ENCODE measurements at places on chromosomes 6 and 20.
A peak's percentile ranks its signal among the peaks of the same experiment; 100 is the strongest.

DNA sequence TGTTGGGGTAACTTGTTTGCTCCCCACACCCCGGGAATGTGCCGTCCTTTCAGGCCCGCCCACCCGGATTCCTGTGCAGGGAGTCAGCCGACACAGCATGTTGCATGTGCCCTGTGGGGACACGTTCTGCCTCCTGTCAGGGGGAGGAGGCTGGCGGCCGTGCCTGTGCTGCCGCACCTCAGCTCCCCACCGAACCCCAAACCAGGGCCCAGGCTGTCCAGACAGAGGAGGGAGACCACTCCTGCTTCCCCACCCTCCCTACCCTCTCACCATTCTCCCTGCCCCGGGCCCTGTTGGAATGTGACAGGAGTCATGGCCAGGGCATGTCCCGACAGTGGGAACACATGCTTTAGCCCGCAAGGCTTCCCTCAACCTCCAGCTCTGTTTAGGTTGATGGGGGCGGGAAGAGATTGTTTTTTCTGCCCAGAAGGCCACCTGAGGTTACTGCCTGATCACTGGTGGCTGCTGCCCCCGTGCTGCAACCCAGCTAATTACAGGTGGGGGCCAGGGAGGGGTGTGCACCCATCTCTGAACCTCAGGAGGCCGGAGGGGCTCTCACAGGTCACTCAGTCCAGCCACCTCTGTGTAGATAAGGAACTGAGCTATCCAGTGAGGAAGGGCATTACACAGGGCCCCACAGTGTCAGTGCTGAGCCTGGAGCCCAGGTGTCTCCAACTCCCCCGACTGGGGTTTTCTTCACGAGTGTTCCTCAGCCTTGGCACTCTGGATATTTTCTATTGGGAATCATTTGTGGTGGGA is 13.6 kb downstream of the LRRC73 start:
- DNase-seq: no peak

DNA sequence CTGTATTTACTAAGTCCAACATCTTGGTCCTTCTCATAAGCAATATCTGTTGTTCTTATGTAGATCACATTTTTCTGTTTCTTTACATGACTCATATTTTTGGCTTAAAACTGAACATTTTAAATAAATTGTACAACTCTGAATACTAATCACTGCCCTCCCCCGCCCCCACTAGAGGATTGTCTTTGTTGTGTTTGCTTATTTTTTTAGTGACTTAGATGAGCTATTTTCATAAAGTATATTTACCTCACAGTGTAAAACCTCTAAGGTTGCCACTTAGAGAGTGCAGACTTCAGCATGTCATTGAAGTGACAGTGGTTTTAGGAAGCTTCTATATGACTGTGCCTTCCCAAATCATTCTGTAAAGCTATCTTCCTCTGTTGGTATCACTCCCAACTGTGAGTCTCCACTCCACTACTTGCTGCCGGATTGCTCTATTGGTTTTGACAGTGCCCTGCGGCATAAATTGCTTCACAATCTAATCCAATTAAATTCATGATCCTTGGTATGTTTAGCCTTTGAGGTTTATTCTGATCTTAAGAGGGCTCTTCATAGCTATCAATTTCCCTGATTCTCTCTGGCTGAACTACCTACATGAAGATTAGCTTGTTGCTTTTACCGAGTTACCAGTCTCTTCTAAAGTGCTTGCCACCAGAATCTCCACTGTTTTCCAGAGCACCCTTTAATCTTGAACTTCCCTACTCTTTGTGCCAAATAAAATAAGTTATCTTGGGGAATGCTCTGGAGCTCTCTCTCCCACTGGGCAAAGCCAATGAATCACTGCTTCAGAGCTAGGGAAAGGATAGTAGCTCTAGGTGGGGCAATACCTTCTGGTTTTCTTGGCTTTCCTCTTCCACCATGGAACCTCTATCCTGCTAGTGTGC is 33.0 kb downstream of the SPTLC3 start:
- DNase-seq: no peak

DNA sequence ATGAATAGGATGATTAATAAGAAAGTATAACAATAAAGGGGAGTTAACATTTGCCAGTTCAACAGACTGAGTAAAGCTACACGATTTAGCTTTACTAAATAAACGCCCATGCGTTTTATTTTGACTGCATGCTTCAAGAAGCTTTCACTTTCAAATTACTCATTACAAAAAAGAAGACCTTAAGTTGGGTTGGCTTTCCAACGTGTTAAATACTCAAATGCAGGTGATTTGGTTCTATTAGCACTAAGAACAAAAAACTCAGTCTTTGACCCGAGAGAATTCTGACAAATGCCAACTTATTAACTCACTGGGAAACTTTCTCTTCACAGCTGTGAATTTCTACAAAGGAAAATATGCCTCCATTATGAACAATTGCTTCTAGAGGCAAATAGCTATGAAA is 24.8 kb downstream of the RNF146 start:
- DNase-seq: no peak

GRCh38 chr6:89581689-89582088 is 56.9 kb downstream of the LYRM2 start:
- DNase-seq: no peak

DNA sequence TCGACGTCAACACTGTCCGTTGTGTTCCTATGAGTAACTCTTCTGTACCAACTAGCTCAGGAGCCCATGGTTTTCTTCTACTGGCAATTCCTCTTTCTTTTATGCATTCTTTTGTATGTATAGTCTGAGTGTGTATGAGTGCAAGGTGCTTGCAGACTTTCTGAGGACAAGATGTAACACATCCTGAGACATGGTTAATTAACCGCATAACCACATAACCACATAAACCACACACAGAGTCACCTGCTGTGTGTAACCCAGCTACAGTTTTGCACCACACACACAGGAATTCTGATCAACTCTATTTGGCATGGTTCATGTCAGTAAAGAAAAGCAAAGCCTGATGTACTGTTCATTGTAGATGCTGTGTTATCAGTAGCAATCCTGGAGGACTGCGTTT is 98.6 kb downstream of the DACT2 start:
- DNase-seq: no peak

GRCh38 chr20:46070215-46070900 is 19.4 kb downstream of the NCOA5 start:
- DNase-seq: no peak

- peak; percentile 85 for DNase-seq
These were observed 6.8 kb downstream of the TMEM63B start for GRCh38 chr6:44133981-44134711.

GRCh38 chr20:56347628-56348304 is 11.0 kb upstream of the FAM210B start:
- DNase-seq: no peak

GRCh38 chr20:31673943-31674463 is 36.3 kb downstream of the COX4I2 start:
- peak; percentile 63 for DNase-seq

DNA sequence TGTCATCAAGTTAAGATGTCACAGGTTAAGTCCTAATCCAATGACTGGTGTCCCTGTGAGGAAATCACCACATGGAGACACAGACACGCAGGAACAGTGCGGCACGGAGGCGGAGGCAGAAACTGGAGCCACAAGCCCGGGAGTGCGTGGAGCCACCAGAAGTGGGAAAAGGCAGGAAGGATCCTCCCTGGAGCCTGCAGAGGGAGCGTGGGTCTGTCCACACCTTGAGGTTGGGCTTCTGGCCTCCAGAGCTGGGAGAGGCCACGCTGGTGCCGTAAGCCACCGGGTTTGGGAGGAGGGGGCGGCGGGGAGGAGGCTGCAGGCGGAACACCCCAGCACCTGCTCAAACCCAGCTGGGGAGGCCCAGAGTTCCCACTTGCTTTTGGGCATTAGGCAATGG is 3.8 kb downstream of the CABLES2 start:
- no peak for DNase-seq

DNA sequence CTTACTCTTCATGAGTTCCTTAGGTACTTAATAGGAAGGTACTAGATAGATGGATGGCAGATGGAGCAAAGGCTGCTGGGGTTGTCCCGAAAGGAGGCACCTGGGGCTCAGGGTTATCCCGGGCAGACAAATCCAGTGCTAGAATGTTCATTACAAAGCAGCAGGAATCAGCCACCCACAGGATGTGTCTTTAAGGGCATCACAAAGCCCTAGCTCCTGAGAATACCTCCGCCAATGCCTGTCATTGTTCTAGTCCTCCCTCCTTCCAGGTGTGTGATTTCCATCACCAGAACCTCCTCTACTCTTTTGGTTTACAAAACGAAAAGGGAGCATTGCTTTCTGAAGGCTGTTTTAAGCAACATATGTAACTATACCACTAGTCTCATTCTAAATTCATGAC is 138.1 kb downstream of the KIF6 start:
- DNase-seq: no peak

- no peak for DNase-seq
These were observed 2.6 kb downstream of the PACSIN1 start for GRCh38 chr6:34468378-34468892.

- no peak for DNase-seq
These were observed 232.3 kb downstream of the PRL start for GRCh38 chr6:22064558-22064957.

DNA sequence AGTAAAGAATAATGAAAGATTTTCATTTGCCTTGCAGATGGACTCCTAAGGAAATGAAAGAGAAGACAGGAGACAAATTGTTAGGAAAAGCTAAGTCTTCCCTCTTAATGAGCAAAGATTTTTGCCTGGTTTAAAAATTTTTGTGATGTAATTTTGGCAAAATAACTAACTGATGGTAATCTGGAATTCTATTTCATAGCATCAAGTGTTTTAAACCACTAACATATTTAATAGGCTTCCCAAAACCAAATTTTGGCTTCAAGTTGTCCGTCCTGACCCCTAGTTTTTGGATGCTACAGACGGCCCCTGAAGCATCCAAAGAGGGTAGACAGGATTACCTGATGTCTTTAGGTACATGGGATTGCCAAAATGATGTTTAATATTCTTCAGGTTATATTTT is 124.3 kb downstream of the TPBG start:
- no peak for DNase-seq

- no peak for DNase-seq
These were observed 54.4 kb downstream of the PRR18 start for GRCh38 chr6:166253778-166254204.

- DNase-seq: no peak
These were observed 155.8 kb downstream of the MBOAT1 start for GRCh38 chr6:20056350-20056992.

DNA sequence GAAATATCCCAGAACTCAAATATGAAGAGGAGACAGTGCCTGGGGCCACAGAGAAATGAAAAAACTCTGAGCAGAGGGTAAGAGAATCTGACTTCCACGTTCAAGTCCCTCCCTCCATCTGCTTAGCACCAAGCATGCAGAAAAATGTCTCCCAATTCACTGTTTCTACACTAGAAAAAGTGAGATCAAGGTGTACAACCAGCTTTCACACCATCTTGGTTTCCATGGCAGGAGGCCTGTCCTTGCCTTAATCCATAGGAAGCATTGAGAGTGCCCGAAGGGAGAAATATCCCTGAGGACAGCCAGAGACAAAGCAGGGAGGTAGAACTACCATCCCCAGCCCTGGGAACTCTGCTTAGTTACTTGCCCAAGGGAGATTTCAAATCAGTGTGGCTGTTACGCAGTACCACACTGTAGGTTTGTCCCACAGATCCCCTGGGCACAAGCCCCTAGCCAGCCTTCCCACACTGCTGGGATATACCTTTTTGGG is 82.9 kb downstream of the SCML4 start:
- DNase-seq: no peak

DNA sequence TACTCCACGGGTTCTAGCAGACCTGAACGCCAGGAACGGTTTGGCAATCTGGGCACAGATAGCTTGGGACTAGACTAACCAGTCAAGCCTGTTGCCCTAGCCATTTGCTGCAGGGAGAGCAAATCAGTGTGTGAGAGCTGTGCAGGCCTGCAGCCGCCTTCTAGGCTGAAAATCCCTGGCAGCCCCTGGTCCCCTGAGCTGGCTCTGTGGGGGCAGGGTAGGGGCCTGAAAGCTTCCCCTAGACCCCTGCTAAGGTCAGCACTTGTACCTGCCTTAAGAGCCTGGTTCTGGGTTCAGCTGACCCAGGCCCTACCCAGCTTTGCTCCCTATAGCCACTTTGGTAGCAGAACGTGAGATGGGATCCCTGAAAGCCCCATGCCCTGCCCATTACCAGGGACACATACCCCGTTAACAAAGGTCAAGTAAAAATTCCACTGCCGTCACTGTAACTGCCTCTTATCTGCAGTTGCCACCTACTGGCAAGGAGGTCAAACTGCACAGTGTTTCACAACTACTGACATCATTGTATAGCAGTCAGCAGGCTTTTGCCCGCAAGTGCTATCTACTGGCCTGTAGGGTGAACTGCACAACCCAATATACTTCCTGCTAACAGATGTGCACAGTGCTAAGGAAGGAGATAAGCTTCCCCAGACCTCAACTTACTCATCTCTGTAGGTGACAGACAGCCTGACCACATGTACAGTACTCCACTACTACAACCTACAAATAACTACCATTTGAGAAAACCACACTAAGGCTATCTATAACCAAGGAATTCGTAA is 95.1 kb upstream of the OLIG3 start:
- no peak for DNase-seq

- DNase-seq: no peak
These were observed 147.5 kb upstream of the TCF21 start for GRCh38 chr6:133741375-133741861.

DNA sequence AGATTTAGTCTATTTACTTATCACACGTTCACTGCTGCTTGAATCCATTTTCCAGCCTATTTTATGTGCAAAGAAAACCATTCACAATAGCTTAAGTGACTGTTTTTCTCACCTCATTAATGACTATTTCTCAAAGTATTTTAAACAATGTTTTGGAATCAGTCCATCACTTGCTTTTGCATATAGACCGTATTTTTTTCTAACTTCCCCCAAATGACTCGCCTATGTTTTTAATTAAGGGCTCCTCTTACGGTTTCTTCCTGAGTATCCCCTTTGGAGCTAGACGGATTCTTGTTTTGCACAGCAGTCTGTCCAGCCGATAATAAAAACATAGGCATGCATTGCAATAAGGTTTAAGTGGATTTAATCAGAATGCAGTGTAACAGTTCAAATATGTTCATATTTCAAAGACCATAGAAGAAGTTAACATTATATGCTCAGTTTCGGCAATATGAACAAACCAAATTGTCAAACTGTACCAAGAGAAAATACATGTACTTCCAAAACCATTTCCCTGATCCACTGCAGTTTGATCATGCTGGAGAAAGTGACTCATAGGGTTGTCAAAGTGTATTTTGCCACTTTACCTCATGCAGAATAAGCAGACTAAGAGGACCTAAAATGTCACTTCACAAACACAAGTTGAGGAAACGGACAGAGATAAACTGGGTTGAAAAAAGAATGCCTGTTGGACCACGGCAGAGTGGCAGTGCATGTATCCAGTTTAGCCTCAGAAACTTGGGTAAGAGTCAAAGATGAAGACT is 66.4 kb downstream of the HMGN3 start:
- DNase-seq: no peak
